ENCODE measurements at places on chromosomes 2 and 18. TPM values are rescaled to one million over a fixed set of nuclear protein-coding genes. Genes with fewer than 3 reads are reported as not detected.

Gene SPP2
- total RNA-seq, result not detected

Gene BMP10
- not detected for total RNA-seq

Gene LRRC30
- total RNA-seq, result not detected

Gene FSHR
- 0.29 TPM for total RNA-seq

Gene ADCY3
- total RNA-seq, result 52.2 TPM

Gene PIEZO2
- total RNA-seq, result 46.7 TPM

Gene SERPINB4
- not detected for total RNA-seq

Gene CNDP1
- not detected for total RNA-seq

Gene OSBPL6
- total RNA-seq, result 5.4 TPM

Data from osteoblast (primary cell).